Natural killer cell treated with Interleukin-12 subunit alpha and Interleukin-12 subunit beta and Interleukin-15 and Interleukin-18, amount 100 ng/mL, for 72 hours (primary cell): ENCODE measurements at places on chromosomes 11 and 22. TPM values are rescaled to one million over a fixed set of nuclear protein-coding genes. Genes with fewer than 3 reads are reported as not detected.

Gene SLC43A1
- total RNA-seq, result 4.2 TPM

Gene APOL5
- total RNA-seq, result not detected

Gene C1QTNF5
- total RNA-seq, result not detected

Gene KIRREL3
- not detected for total RNA-seq

Gene TBC1D10A
- total RNA-seq, result 28.3 TPM

Gene IGLL1
- not detected for total RNA-seq

Gene SMIM35
- total RNA-seq, result not detected

Gene RAB3IL1
- not detected for total RNA-seq

Gene PLEKHA7
- 0.10 TPM for total RNA-seq

Gene DMC1
- 4.6 TPM for total RNA-seq

Gene CCDC89
- total RNA-seq, result 1.6 TPM

Gene ZBTB16
- 13.1 TPM for total RNA-seq

Gene MPZL2
- total RNA-seq, result not detected

Gene RAG1
- 0.25 TPM for total RNA-seq

Gene ANO9
- total RNA-seq, result 2.4 TPM

Gene PLAAT2
- 1.4 TPM for total RNA-seq

DNA sequence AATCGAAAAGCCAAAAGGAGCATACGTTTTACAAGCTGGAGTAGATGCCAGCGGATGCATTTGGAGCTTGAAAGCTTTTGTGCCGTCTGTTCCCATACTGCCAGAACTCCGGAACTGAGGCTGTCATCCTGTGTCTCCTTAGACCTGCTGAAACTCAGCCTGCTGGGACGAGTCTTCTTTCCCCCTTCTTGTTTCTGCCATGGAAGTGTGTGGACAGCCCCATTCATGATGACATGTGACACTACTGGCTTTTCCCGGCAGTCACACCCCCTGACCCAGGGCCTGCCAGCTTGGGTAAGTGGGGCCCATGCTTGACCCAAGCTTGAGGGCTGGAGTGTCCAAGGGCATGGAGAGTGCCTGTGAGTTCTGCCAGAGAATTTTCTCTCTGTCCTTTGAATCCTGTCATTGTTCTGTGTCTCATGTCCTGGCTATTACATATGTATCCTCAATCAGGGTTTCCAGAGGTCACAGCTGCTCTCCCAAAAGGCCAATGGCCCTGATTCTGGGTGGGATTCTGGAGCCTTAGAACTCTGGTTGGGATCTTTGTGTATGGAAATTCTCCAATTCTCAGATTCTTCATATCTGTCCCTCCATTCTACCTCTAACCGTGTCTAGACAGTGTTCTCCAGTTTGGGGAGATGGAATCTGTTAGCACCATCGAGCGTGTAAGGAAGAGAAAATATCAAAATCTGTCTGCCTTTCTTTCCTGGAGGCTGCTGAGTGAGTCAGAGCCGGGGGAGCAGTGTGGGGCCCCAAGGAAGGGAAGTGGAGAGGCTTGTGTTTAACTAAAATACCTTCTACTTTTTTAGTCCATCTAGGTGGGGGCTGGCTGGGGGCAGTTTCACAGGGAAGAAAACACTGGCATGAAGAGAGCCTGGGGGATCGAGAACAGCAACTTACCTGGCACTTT, 73.2 kb downstream of the KIAA1671 start:
- no peak for DNase-seq

- DNase-seq, result no peak
These were observed 40.4 kb downstream of the ARFGAP2 start for GRCh38 chr11:47136327-47136726.

GRCh38 chr11:44557464-44557863, 8.0 kb upstream of the CD82 start:
- DNase-seq, result no peak

- DNase-seq, result no peak
These were observed 28.7 kb downstream of the DDIAS start for GRCh38 chr11:82930229-82930628.

DNA sequence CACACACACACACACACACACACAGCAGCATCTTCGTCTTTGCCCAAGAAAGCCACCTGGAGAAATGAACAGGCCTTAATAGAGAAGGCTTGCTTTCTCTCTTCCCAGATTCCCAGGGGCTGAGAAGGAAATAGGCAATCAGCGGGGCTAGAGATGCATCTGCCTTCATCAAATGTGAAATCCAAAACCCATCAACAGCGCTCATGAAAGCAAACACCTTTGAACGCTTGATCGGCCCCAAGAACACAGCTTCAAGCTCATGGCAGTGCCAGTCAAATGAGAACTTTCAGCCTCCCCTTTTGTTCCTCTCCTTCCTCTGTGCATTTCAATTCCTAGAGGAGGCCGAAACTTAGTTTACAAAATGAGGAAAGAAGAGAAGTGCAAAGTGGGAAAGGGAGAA, 122.7 kb downstream of the EFCAB6 start:
- DNase-seq, result no peak

GRCh38 chr11:11567936-11568650, 53.7 kb downstream of the GALNT18 start:
- DNase-seq, result no peak

DNA sequence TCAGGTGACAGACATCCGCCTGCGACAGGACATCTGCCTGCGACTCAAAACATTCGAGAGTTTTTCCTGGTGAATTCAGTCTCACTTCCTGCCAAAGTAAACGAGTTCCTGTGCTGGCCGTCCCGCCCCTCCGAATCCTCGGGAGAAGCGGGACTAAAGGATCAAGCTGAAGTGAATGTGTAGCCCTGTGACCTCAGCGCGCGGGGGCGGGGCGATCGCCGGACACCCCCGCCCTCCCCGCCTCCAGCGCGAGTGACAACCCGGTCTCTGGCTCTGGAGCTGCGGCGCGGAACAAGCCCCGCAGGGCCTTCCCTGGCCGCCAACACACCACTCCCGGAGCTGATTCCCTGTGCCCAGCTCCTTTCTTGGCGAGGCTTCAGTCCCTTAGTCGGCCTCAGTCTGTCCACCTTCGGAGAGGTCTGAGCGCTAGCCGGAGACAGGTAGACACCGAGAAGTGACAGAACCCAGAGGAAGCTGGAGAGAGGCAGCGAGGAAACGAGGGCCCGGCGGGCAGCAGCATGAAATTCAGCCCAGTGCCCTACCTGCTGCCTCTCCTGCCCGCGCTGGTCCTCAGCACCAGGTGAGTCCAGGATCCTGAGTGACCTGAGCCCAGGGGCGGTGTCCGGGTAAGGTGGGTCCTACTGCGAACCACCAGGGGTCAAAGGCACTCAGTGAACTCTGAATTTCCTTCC, 766.4 kb upstream of the LUZP2 start:
- DNase-seq, result no peak

DNA sequence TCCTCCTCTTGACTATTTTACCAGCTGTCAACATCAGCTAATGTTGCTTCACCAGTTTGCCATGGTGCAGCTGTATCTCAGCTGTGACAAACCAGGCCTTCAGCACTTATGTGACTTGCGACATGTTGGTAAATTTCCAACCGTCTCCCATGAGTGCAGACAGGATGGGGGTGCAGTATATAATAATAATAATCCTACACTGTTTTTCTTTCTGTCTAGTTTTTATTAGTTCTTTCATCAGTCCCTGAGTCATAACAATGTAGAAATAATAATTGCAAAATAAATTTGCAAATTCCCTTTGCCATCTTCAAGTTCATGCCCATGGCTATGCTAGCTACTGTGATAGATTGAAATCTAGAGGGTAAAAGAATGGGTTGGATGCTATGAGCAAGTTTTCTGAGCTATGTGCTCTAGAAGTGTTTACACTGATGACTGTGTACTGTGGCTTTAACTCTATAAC, 4.9 kb downstream of the MMP13 start:
- DNase-seq, result no peak

DNA sequence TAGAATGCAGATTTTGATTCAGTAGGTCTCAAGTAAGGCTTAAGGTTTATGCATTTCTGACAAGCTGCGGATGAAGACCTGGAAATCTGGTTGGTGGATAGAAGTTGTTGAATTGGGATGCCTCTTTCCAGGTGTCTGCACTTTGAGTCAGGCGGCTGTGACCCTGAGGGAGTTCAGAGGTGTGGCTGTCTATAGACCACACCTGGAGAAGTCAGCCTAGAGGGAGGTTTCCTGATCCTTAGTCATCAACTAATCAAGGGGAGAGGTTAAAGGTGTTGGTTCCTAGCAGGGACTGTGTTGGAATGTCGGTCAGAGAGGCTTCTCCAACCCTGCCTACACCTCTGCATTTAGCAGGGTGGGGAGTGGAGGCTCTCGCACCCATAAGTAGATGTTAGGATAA, 8.0 kb downstream of the GLB1L2 start:
- DNase-seq, result no peak

- no peak for DNase-seq
These were observed 6.0 kb downstream of the MRPL40 start for GRCh38 chr22:19438298-19438697.

GRCh38 chr22:50081426-50082196, 3.6 kb downstream of the MLC1 start:
- DNase-seq, result peak; percentile 47

GRCh38 chr22:26502688-26503561, 9.3 kb downstream of the TFIP11 start:
- DNase-seq, result peak; percentile 73

DNA sequence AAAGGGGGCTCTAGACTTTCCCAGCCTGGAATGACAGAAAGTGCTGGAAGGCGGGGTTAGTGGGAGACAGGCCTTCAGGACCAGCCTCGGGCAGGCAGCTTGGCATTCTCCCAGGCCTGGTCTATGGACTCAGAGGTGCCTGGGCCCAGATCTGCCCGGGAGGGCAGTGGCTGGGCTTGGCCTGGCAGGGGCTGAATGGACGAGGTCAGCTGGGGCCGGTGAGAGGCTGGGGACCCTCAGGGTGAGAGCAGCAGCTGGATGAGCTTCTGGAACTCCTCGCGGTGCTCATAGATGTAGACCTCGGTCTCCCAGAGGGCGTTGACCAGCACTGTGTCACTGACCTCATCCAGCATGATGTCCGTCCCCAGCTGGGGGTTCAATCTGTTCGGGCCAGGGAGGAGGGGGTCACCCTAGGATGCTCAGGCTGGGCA, 1.5 kb upstream of the BAIAP2L2 start:
- no peak for DNase-seq

- no peak for DNase-seq
These were observed 21.1 kb downstream of the MPPED2 start for GRCh38 chr11:30565027-30565426.

- no peak for DNase-seq
These were observed 686 bp downstream of the LMF2 start for GRCh38 chr22:50506611-50507420.

- no peak for DNase-seq
These were observed 42.9 kb upstream of the DEPDC7 start for GRCh38 chr11:32972781-32973180.

DNA sequence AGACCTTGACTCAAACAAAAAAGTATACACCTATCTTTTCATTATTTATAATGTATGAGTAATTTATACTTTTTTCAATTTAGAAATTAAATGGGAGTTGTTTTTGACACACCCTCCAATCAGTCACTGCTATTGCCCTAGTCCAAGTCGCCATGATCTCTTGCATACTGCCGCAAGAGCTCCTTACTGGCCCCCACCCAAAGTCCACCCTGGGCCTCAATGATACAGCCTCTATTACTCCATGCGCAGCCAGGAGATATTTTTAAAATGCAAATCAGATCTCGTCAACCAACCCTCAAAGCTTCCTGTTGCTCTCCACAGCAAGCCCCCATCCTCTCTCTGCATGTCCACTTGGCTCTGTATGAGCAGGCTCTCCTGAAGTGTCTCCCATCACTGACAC, 12.8 kb upstream of the LMO1 start:
- DNase-seq, result no peak

GRCh38 chr11:120871924-120872323, 152.0 kb upstream of the TBCEL start:
- DNase-seq, result no peak

DNA sequence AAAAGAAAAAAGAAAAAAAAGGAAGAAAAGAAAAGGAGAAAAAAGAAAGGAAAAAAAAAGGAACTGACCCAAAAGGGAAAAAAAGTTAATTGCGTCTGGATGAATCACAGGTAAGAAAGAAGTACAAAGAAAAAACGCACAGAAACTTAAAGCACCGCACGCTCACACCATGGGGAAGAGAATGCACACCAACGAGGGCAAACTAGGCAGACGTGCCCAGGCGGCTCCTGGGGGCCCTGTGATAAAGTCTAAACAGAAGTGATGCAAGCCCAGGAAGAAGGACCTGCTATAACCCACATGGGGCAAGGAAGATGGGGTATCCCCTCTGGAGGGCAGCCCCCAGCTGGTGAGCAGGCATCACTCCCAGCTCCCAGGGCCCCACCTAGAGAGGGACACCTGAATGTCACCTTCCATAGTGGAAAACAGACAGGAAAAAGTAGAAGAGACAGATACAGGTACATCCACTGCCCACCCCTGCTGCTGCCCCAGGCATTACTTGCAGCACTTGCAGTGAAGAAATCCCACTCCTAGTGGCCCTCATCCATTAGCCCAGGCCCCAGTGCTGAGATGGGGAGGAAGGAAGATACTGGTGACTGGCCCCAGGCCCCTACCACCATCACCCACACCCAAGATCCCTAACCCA, 28.9 kb downstream of the NAP1L4 start:
- DNase-seq, result no peak

DNA sequence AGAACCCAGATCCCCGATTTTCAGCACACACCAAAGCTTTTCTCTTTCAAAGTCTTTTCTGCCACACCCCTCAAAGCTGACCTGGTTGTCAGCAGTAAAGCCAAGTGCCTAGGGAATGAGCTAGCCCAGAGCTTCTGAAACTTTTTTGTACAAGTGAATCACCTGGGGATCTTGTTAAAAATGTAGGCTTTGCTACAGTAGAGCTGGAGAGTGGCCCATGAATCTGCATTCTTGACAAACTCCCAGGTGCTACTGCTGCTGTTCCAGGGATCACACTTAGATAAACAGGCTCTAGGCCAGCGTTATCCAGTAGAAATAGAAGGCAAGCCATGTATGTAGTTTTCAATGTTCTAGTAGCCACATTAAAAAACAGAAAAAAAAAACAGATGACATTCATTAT, 21.8 kb upstream of the NAV2 start:
- no peak for DNase-seq

DNA sequence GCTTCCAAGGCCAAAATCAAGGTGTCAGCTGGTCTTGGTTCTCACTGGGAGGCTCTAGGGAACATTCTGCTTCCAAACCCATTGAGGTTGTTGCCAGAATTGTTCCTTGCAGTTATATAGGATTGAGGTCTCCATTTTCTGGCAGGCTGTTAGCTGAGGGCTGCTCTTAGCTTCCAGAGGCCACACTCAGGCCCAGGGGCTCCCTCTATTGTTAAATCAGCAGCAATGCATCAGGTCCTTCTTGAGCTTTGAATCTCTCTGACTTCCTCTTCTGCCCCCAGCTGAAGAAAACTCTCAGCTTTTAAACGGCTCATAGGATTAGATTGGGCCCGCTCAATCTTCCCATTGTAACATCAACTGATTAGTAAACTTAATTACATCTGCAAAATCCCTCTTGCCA, 39.3 kb upstream of the BSX start:
- DNase-seq, result no peak

GRCh38 chr11:66421492-66422205, 814 bp downstream of the NPAS4 start:
- peak; percentile 85 for DNase-seq

- no peak for DNase-seq
These were observed 148.4 kb downstream of the CACNA1I start for GRCh38 chr22:39718921-39719475.

GRCh38 chr11:65663639-65664200, 1.0 kb upstream of the RELA start:
- no peak for DNase-seq

GRCh38 chr11:69593851-69594250, 47.1 kb upstream of the CCND1 start:
- no peak for DNase-seq
